Esophagus squamous epithelium (tissue), 5 donors: ENCODE measurements at places on chromosomes 1 and 21.

DNA sequence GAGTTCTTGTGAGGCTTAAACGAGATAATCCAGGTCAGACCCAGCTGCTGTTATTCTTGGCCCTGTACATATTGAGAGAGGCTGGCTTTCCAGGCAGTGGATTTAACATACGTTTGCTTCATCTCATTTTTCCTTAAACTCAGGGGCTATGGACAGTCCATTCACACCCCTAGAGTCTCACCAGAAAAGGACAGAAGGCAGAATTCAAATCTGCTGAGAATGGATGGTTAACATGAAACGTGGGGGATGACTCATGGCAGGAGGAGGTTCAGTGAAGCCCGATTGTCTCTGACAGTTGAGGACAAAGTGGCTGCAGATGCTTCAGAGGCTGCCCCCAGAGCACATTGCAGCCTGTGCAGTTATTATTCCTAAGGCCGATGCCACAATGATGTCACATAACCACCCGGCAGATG lies 39.5 kb downstream of the TGFB2 start:
- DNase-seq = no peak

- DNase-seq = no peak
These were observed 41.5 kb upstream of the TSPAN2 start for GRCh38 chr1:115130786-115131185.

DNA sequence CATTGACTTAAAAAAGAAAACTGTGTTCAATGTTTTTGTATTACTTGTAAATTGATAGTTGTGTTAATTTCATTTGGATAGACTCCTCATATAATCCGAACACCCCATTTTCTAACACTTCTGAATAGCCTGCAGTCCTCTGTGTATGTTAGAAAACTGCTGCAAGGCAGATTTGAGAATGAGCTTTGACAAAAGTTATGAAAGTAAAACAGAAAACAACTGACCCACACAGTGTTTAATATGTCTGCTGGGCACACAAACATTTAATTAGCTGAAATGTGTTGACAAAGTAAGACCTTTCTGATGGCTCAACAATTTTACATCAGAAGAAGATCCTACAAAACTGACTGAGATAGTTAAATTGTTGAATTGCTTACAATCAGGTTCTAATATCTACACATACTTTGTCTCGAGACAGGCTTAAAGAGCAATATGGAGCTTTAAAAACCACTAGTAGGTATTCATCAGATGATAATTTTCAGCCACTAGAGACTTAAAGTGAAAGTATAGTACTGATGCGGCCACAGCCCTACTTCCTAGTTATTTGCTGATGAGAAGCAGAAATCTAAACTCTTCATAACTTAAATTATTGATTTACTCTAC lies 40.0 kb upstream of the PRMT6 start:
- DNase-seq = no peak

DNA sequence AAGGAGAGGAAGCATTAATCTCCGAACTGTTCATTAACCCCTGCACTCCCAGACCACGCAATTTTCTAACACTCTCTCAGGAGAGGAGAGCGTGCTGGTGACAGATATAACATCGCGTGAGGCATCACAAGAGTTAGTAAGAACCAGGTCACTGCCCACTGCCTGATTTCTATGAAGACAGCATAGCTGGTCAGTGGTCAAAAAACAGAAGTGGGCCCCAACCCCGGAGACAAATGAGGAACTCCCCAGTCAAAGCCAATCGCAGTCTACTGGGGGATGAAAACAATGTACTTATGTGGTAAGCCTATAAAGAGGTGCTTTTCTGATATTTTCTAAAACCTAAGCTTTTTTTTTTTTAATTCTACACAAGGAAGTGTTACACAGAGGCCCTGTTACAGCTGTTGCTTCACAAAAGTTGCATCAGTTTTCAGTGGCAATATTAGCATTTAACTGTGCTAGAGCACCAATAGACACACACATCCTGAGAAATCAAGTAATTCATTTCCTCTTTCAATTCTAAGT lies 231.8 kb upstream of the IRF2BP2 start:
- DNase-seq = no peak
